Pericardium fibroblast (primary cell): ENCODE measurements at places on chromosomes 2 and 18. TPM values are rescaled to one million over a fixed set of nuclear protein-coding genes. Genes with fewer than 3 reads are reported as not detected.

The BOLL gene
- not detected in 2 replicates for total RNA-seq

The G6PC2 gene
- total RNA-seq: not detected in 2 replicates

The MCEE gene
- total RNA-seq: 12.3 and 13.8 TPM in 2 replicates

The SERPINB3 gene
- not detected in 2 replicates for total RNA-seq

The CNTNAP5 gene
- under 0.01 TPM in 1 of 2 replicates, not detected in the other for total RNA-seq

The SCYGR4 gene
- not detected in 2 replicates for total RNA-seq

The DSEL gene
- 23.8 and 32.3 TPM in 2 replicates for total RNA-seq

The NETO1 gene
- total RNA-seq: not detected in 2 replicates

The CYBRD1 gene
- total RNA-seq: 309 and 338 TPM in 2 replicates

The CDH7 gene
- not detected in 2 replicates for total RNA-seq

The DAPL1 gene
- total RNA-seq: not detected in 2 replicates

The TUBA4A gene
- 2.0 and 6.0 TPM in 2 replicates for total RNA-seq

The DSG1 gene
- total RNA-seq: not detected in 2 replicates

The C2orf81 gene
- total RNA-seq: 2.0 and 2.7 TPM in 2 replicates

The ABCG8 gene
- total RNA-seq: not detected in 2 replicates

The PIKFYVE gene
- 16.8 and 28.1 TPM in 2 replicates for total RNA-seq

The CXCR1 gene
- total RNA-seq: not detected in 2 replicates

The KCNK3 gene
- total RNA-seq: 0.09 and 1.6 TPM in 2 replicates

The KCNS3 gene
- total RNA-seq: 1.2 TPM in 1 of 2 replicates, not detected in the other

The GAL3ST2 gene
- not detected in 2 replicates for total RNA-seq

The DSG4 gene
- total RNA-seq: not detected in 2 replicates

The ATF2 gene
- total RNA-seq: 19.6 and 26.0 TPM in 2 replicates

The RAMP1 gene
- 18.0 and 21.4 TPM in 2 replicates for total RNA-seq

The GPR17 gene
- total RNA-seq: not detected in 2 replicates

The TMEM163 gene
- under 0.01 TPM in 1 of 2 replicates, not detected in the other for total RNA-seq

The CREG2 gene
- 3.3 TPM in 1 of 2 replicates, not detected in the other for total RNA-seq

The MALL gene
- total RNA-seq: 4.4 and 5.6 TPM in 2 replicates

The PSMA8 gene
- not detected in 2 replicates for total RNA-seq

The ROCK2 gene
- total RNA-seq: 21.0 and 25.1 TPM in 2 replicates
